ENCODE measurements at places on chromosomes 3 and 15.

GRCh38 chr3:18234717-18235335 is 190.3 kb downstream of the SATB1 start:
- DNase-seq, result peak; percentile 57

- DNase-seq, result peak; percentile 81
Measured at GRCh38 chr3:197003461-197004385, 25.9 kb downstream of the MELTF start.

GRCh38 chr3:42589382-42590109 is 1.1 kb upstream of the SS18L2 start:
- no peak for DNase-seq

GRCh38 chr3:149424918-149425317 is 47.5 kb upstream of the TM4SF1 start:
- DNase-seq, result no peak

DNA sequence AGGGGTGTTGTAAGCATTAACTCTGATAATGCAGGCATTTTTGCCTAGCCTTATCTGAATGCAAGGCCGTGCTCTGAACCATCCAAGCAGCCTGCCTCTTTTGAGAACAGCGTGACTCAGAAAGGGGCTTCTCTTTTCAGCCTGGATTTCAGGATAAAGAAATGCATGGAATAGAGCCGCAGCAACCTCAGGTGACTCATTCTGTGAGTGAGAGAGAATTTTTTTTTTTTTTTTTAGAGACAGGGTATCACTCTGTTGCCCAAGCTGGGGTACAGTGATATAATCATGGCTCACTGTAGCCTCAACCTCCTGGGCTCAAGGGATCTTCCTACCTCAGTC is 20.6 kb upstream of the PDE8A start:
- DNase-seq, result no peak
